CD14-positive monocyte (primary cell): ENCODE measurements at places on chromosomes 5 and 9. TPM values are rescaled to one million over a fixed set of nuclear protein-coding genes. Genes with fewer than 3 reads are reported as not detected.

PTGS1 gene
- 17.9 TPM for polyA plus RNA-seq

IRX4 gene
- polyA plus RNA-seq: not detected

OLFML2A gene
- 0.17 and 0.25 TPM in 2 replicates for polyA plus RNA-seq

DNA sequence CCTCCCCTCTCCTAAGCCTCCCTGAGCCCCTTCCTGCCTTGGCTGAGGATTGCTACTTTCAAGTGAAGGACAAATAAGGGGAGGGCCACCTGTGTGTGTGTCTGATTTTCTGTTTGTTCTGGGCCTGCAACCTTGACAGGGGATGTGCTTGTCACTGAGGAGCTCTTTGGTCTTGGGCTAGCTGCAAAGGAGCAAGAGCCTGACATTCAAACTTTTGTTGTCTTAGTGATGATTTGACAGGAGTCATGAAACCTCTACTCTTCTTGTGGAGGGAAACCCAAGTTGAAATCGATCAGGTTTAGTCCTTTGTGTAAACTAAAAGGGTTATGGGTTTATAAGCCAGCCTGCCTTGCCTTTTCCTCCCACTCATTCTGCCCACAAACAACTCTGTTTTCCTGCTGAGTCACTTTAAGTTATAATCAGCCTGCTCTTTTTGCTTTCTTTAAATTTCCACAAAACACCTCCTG is 16.9 kb downstream of the CLTA start:
- no peaks in the 10 kb centered on the region for H3K27me3 ChIP-seq
- no peak overlapping the region for H3K27ac ChIP-seq
- H3K4me1 ChIP-seq: no peaks in the 10 kb centered on the region
- H3K36me3 ChIP-seq: peaks cover 95% of the 10 kb centered on the region
- no peak overlapping the region for H3K4me3 ChIP-seq
- DNase-seq: no peak

DNA sequence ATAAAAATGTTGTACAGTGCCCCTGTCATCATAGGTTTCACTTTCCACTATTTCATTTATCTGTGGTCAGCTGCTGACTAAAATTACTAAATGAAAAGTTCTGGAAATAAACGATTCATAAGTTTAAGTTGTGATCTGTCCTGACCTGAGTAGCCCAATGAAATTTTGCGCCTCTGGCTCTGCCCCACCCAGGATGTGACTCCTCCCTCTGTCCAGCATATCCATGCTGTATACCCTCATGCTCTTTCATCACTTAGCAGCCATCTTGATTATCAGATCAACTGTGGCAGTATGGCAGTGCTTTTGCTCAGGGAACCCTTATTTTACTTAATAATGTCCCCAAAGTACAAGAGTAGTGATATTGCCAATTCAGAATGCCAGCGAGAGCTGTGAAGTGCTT is 97.3 kb downstream of the STARD4 start:
- H3K27me3 ChIP-seq: no peaks in the 10 kb centered on the region
- H3K36me3 ChIP-seq: no peaks in the 10 kb centered on the region
- no peak overlapping the region for H3K4me3 ChIP-seq
- H3K4me1 ChIP-seq: no peaks in the 10 kb centered on the region
- no peak for DNase-seq

DNA sequence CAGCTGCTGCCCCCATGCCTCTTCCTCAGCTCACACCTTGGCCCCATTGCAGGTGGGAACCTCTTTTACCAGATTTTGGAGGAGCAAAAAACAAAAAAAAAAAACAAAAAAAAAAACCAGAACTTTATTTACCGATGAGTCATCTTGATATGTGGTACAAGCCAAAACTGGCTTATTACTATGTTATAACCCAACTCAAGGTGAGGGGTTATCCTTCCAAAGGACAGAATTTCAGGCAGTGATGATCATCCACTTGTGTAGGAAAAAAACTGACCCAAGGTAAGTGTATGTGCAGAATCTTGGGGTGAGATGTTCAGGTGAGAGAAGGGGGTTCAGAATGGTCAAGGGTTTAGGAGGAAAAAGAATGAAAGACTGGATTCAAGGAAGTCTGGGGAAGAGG is 142.6 kb upstream of the FST start:
- H3K27ac ChIP-seq: no peak overlapping the region
- no peaks in the 10 kb centered on the region for H3K36me3 ChIP-seq
- no peaks in the 10 kb centered on the region for H3K27me3 ChIP-seq
- H3K4me3 ChIP-seq: no peak overlapping the region
- no peak for DNase-seq
- no peaks in the 10 kb centered on the region for H3K4me1 ChIP-seq

DNA sequence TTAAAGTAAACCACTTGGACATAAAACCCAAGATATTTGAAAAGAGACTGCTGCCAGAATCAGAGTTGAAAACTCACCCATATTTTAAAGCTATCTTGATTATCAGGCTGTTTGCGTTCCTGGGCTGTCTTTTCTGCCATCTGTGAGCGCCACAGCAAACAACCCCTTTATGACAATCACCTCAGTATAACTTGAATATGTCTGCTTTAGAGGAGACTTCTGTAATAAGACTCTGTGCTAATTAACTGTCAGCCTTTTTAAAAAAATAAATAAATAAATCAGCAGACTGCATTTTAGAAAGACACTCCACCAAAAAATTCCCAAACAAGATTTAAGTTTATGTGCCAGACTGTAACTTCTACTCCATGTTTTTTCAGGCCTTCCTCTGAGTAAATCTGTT is 375.7 kb upstream of the CCNH start:
- H3K36me3 ChIP-seq: no peaks in the 10 kb centered on the region
- no peak overlapping the region for H3K27ac ChIP-seq
- H3K4me1 ChIP-seq: no peaks in the 10 kb centered on the region
- no peak for DNase-seq

DNA sequence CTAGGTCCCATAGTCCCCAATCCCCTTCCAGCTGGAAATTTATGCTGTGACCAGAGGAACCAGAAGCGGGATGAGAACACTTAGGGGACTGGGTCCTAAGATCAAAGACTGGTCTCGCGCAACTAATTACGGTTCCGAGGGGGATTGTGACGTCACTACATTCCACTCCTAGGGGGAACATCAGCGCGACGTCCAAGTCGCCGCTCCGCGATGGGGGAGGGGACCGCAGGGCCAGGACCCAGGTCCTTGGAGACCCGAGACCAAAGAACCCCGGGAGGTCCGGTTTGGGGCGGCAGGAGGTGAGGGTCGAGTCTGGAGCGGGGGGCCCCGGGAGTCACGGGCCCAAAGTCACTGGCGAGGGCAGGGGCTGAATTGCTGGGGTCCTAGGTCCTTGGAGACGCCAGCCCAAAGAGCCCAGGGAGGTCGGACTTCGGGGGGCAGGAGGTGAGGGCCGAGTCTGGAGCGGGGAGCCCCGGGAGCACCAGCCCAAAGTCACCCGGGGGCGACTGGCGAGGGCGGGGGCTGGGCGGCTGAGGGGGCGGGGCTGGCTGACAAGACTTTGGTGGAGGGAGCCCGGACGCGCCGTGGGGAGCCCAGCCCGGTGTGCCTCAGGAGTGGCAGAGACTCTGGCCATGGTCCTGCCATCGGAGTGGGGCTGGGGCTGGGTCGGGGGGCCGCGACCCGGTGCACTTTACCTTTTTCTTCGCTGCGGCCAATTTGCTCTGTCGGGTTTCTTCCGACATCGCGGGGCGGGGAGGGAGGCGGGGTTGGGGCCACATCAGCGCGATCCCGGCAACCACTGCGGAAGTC is at the start of gene GOLGA2:
Gene GOLGA2, minus strand, starts transcription at position 810 of the 810 bp plus-strand sequence. Its CDS starts 31 bp downstream, at position 779.
- H3K27ac ChIP-seq: peak within 1 kb of the TSS; percentile 47
- peaks cover 34% of the 10 kb centered on the region for H3K36me3 ChIP-seq
- H3K4me1 ChIP-seq: peaks cover 28% of the 10 kb centered on the region
- peak; percentile 37 for DNase-seq
- no peaks in the 10 kb centered on the region for H3K27me3 ChIP-seq

DNA sequence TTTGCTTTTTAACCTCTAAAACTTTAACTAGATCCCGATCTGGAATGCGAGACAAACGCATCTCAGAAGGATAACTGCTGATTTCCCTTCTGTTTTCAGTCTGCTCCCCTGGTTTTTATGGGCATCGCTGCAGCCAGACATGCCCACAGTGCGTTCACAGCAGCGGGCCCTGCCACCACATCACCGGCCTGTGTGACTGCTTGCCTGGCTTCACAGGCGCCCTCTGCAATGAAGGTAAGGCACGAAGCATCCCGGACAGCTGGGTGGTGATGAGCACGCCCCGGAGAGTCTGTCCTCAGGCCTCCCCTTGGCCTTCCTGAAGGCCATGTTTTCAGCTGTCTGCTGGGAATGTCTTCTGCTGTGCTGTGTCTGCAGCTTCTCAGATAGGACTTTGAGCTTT is 82.9 kb upstream of the PRRC1 start:
- no peaks in the 10 kb centered on the region for H3K36me3 ChIP-seq
- DNase-seq: no peak
- H3K4me3 ChIP-seq: no peak overlapping the region
- H3K27me3 ChIP-seq: no peaks in the 10 kb centered on the region
- no peaks in the 10 kb centered on the region for H3K4me1 ChIP-seq
- no peak overlapping the region for H3K27ac ChIP-seq

- H3K4me1 ChIP-seq: no peaks in the 10 kb centered on the region
- no peaks in the 10 kb centered on the region for H3K36me3 ChIP-seq
- H3K27ac ChIP-seq: no peak overlapping the region
- DNase-seq: no peak
- no peak overlapping the region for H3K4me3 ChIP-seq
Measured at GRCh38 chr9:135070198-135070951, 17.1 kb upstream of the OLFM1 start.

GRCh38 chr5:169408171-169408570 is 107.2 kb upstream of the SLIT3 start:
- no peaks in the 10 kb centered on the region for H3K4me1 ChIP-seq
- no peak overlapping the region for H3K27ac ChIP-seq
- DNase-seq: no peak
- no peaks in the 10 kb centered on the region for H3K27me3 ChIP-seq
- no peaks in the 10 kb centered on the region for H3K36me3 ChIP-seq

- DNase-seq: no peak
- no peak overlapping the region for H3K4me3 ChIP-seq
- H3K27me3 ChIP-seq: no peaks in the 10 kb centered on the region
- H3K4me1 ChIP-seq: no peaks in the 10 kb centered on the region
- no peaks in the 10 kb centered on the region for H3K36me3 ChIP-seq
Measured at GRCh38 chr5:61811052-61811451, 479.0 kb downstream of the ZSWIM6 start.

DNA sequence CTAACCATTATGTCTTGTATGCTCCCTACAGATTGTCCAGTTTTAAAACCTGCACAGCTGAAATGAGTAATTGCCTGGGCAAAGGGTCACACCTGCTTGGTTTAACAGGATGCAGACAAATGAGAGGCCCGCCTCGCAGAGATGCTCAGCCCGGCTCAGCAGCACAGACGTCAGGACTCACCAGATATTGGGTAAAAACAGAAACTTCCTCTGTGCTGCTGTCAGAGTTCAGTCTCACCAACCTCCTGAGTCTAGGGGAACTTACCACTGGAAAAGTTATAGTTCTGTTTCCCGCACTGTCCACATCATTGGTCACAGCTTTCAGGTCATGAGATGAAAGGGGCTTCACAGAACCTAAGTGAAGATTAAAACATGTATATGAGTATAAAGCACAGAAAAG is 152.5 kb downstream of the ESM1 start:
- H3K36me3 ChIP-seq: no peaks in the 10 kb centered on the region
- DNase-seq: peak; percentile 93
- H3K4me3 ChIP-seq: no peak overlapping the region
- H3K4me1 ChIP-seq: peaks cover 35% of the 10 kb centered on the region
- H3K27me3 ChIP-seq: no peaks in the 10 kb centered on the region

GRCh38 chr9:9951556-9952160 is 661.1 kb downstream of the PTPRD start:
- H3K4me1 ChIP-seq: no peaks in the 10 kb centered on the region
- DNase-seq: no peak
- H3K27ac ChIP-seq: no peak overlapping the region
- H3K36me3 ChIP-seq: no peaks in the 10 kb centered on the region
- H3K27me3 ChIP-seq: no peaks in the 10 kb centered on the region

DNA sequence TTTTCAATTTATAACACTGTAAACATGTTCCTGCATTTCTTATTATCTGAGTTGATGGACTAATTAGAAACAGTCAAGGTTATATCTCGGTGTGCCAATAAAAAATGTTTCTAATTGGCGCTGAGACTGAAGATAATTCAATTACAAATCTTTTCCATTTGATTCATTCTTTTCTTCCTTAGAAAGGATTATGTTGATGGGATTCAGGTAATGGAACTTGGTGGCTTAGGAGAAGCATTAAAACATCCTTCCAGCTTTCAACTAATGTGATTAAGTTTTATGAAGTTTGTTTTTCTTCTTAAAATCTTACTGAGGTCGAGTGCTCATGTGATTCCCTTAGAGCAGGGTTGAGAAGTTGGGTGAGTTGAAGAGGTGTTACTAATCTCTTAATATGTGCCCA is 1015.3 kb downstream of the NR2F1-AS1 start:
- H3K27ac ChIP-seq: no peak overlapping the region
- DNase-seq: no peak
- H3K36me3 ChIP-seq: no peaks in the 10 kb centered on the region
- no peaks in the 10 kb centered on the region for H3K4me1 ChIP-seq

GRCh38 chr5:101067429-101067828 is 164.3 kb upstream of the ST8SIA4 start:
- H3K27me3 ChIP-seq: no peaks in the 10 kb centered on the region
- DNase-seq: no peak
- no peaks in the 10 kb centered on the region for H3K36me3 ChIP-seq
- no peaks in the 10 kb centered on the region for H3K4me1 ChIP-seq
- H3K27ac ChIP-seq: no peak overlapping the region

- no peaks in the 10 kb centered on the region for H3K27me3 ChIP-seq
- H3K4me1 ChIP-seq: peaks cover 3% of the 10 kb centered on the region
- H3K4me3 ChIP-seq: no peak overlapping the region
- peaks cover 85% of the 10 kb centered on the region for H3K36me3 ChIP-seq
Measured at GRCh38 chr5:143177263-143177983, 226.1 kb downstream of the NR3C1 start.

DNA sequence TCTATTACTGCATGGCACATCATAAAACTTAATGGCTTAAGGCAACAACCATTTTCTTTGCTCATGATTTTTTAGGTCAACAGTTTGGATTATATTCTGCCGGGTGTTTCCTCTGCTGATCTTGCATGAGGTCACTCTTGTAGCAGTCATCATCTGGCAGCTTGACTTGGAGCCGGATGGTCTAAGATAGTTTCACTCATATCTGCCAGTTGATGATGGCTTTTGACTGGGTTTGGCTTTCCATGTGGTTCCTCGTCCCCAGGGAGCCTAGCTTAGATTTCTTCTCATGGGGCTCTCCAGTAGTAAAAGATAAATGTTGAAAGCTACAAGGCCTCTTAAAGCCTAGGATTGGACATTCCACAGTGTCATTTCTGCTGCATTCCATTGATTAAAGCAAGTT is 27.4 kb downstream of the LNPEP start:
- H3K27me3 ChIP-seq: no peaks in the 10 kb centered on the region
- H3K4me1 ChIP-seq: peaks cover 44% of the 10 kb centered on the region
- DNase-seq: peak; percentile 14
